ENCODE measurements at places on chromosomes 7 and 10. TPM values are rescaled to one million over a fixed set of nuclear protein-coding genes. Genes with fewer than 3 reads are reported as not detected.

Gene LMBR1
- total RNA-seq, result 89.5 TPM

Gene ADCY1
- total RNA-seq, result 4.6 TPM

DNA sequence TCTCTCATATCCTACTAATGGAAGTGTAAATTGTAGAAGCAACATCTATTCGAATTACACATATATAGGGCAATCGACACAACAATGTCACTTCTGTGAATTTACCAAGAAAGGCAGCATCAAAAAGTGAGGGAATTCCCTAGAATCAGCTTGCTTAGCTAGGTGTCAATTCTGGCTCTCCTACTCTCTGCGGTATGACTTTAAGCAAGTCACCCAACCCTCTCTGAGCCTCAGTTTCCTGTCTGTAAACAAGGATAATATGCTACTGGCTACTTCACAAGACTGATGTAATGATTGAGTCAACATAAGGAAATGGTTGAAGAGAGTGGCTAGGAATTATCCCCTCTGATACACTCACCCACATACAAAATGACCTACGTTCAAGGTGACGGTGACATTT lies 19.4 kb downstream of the CCDC6 start:
- DNase-seq, result no peak

DNA sequence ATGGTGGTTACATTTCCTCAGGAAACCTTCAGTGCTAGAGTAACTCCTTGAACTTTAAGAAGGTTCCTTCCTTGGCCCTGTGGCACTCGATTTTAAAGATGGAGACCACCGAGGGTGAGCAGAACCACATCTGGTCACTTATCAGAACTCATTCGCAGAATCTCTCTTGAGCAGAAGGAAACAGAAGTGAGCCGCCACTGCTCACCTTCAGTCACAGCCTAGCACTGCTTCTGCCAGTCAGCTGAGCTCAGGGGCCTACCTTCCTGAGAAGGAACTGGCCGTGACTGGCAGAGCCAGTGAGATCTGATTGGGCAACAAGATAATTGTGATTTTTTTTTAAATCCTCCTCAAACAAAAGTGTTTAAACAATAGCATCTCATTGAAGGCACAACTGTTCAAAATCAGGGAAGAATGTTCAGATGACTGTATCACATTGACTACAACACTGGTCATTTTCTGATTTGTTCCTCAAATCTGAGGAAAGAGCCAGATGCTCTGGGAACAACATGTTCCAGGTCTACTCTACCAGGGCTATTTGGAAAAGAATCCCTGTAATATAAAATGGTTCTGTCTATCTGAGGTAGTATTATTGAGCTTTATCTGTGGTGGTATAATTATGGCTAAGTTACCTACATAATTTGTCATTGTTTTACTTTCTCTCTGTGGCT lies 2.7 kb upstream of the SYPL1 start:
- no peak for DNase-seq

GRCh38 chr7:155831807-155832524 lies 19.7 kb upstream of the SHH start:
- no peak for DNase-seq

- DNase-seq, result no peak
Measured at GRCh38 chr7:103887853-103888602, 101.4 kb downstream of the RELN start.

- no peak for DNase-seq
Measured at GRCh38 chr10:131743190-131744151, 157.3 kb upstream of the PPP2R2D start.
